Astrocyte of the spinal cord (primary cell): ENCODE measurements at places on chromosomes 2 and 18.
A peak's percentile ranks its signal among the peaks of the same experiment; 100 is the strongest.

- no peak for DNase-seq
Measured at GRCh38 chr2:147440734-147441133, 404.1 kb upstream of the ACVR2A start.

DNA sequence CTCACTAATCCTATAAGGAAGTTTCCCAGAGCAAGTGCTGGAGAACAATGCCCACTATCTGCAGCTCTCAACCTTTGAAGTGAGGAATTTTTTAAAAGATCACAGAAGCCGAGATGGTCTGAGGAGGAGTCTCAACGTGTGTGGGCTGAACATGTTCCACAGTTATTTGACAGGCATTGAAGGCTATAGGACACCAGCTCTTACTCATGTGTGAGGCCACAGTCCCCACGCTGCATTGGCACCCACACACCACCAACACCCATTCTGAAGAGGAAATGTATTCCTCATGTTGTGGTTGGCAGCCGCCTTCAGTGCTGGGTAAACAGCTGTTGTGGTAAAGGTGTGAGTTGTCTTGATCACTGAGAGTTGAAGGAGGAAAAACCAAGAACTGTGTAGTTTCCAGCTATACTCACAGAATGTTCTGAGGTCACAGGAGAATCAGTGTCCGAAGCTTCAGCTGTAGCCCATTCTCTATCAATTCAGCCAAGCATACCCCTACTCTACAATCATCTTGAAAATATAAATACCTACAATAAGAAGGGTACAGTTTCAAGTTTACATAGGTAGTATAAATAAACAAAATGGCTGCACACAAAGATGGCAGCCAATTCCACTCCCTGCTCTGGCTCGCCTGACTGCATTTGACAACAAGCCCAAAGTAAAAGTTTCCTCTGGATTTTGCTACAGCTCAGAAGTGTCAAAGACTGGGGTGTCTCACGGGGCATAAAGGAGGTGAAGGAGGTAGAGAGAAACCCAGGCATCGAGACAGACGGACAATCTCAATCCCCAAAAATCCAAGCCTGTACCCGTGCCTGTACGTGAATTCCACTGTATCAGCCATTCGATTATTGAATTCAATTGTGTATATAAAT is 12.1 kb downstream of the CD226 start:
- DNase-seq = peak; percentile 10

DNA sequence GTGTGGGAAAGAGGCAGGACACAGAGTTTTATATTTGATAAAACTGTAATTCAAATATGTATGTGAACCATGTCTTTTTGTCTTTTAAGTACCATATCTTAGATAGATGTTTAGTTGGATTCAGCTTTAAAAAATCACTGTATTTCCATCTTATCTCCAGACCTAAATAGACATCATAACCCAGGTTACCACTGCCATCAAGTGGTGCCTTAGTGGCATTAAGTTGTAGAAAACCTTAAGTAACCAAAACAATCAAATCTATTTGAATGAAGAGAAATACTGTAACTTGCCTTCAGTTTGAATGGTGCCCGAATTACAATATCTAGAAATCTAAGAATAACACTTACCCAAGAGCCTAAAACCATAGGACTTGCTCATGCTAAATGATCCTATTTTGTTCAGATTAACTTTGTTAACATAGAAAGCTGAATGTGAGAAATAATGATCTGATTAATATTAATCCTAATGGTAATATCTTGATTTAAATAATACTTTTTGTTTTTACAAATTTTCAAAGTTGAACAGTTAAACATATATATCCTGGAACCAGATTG is 92.5 kb upstream of the MAP2 start:
- peak; percentile 62 for DNase-seq

- no peak for DNase-seq
Measured at GRCh38 chr2:156215656-156216055, 116.9 kb downstream of the NR4A2 start.

GRCh38 chr2:233439191-233439590 is 84.9 kb downstream of the DGKD start:
- DNase-seq = no peak

DNA sequence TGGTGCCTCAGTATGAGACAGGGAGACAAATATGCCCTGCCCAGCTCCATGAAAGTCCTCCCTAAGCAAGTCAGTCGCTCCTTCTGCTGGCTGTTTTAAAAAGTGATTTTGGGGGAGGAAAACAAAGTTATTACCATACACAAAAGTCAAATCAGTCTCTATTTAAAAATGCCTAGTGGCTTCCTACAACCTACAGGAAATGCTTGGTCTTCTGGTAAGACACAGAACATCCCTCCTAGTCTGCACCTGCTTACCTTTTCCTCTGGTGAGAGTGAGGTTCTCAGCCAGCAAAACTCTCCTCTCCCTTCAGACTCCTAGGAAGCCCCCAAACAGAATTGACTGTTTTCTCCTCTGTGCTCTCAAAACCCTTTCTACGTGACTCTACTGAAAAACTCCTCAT is 13.5 kb downstream of the CMPK2 start:
- DNase-seq = no peak

DNA sequence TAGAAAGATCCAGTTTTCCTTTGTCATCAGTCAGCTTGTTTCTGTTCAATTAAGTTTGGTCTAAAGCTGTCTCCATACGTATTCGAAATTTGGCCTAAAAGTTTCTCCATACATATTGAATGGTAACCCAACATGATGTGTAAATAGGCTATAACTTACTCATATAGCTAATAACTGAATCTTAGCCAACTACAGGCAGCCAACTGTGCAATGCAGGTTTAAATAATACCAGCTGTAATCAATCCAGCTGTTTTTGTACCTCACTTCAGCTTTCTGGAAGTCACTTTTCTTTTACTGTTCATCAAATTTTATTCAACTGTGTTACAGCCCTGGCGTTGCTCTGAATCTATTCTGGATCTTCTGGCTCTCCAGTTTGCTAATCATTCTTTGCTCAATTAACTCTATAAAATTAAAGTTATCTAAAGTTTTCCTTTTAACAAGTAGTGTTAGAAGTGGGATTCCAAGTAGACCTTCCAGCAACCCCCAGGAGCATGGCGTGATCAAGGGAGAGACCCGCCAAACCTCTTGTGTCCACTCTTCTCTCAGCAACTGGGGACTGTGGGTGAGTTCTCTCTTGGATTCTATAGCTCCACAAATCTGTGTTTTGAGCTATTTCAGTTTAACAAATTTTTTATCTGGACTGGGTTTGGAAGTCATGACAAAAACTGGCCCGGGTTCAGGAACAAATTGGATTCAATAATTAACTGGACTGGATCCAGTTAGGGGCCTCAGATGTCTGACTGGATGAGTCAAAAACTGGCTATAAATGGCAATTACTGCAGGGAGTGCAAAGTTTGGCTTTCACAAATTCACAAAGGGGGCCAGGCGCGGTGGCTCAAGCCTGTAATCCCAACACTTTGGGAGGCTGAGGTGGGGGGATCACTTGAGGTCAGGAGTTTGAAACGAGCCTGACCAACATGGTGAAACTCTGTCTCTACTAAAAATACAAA is 329.7 kb upstream of the ST6GAL2 start:
- DNase-seq = no peak

GRCh38 chr2:20916604-20917286 is 93.8 kb upstream of the LDAH start:
- no peak for DNase-seq

DNA sequence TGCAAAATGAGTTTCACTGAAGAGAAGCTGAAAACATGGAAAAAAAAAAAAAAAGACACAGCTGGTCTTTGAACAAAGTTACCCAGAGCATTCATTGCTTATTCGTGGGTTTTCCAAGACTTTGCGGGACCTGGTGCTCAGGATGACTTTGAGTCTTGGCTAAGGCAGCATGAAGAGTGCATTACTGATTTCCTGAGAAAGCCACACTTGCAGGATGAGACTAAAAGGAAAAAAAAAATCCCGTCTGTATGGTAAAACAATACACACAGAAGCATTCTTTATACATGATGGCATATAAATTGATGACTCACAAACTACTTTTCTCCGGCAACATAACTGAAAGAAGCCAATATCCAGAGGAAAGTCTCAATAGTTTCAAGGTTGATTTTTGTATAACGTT is 195.4 kb downstream of the SPP2 start:
- peak; percentile 95 for DNase-seq

- peak; percentile 9 for DNase-seq
Measured at GRCh38 chr2:49770919-49771318, 616.6 kb upstream of the FSHR start.

DNA sequence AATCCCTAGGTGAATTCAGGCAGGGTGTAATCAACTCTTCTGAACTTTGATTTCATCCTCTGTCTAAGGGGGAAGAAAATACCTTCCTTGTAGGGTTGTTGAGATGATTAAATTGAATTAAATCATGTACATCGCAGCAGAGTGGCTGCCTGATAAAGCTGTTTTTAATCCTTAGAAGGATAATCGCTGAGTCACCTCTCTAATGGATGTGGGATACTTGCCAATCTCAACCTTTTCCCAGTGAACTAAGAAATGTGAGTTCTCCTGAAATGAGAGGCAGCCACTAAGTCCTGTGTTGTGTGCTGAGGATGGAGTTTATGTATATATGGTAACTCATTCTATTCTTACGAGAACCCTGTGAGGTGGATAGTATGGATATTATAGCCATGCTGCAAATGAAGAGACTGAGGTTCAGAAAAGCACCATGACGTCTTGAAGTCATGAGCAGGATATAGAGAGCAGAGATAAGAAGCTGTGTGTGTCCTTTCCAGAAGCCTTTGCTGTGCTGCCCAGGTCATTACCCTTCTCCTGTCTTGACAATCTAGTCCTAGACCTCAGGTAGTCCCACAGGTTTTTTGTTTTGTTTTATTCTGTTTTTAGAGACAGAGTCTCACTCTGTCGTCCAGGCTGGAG is 93.3 kb downstream of the HNRNPLL start:
- DNase-seq = peak; percentile 83

- DNase-seq = no peak
Measured at GRCh38 chr2:72182547-72182946, 34.9 kb upstream of the CYP26B1 start.

DNA sequence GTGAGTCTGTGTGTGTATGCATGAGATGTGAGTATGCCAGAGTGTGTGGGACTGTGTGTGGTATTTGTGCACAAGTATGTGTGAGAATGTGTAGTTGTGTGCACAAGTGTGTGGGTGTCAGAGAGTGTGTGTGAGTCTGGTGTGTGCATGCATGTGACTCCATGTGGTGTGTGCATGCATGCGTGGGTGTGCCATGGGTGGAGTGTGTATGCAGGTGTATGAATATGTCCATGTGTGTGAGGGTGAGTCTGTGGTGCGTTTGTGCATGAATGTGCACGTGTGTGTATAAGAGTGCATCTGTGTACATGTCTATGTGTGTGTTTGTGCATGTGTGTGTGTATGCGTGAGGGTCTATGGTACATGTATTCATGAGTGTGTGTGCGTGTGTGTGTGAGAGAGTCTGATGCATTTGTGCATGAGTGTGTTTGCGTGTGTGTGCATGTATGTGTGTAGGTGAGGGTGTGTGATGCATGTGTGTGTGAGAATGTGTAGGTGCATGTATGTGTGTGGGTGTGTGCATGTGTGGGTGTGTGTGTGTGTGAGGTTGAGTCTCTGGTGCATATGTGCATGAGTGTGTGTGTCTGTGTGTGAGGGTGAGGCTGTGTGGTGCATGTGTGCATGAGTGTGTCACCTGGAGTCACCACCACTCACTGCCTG is 226.8 kb downstream of the LDLRAD4 start:
- DNase-seq = no peak

DNA sequence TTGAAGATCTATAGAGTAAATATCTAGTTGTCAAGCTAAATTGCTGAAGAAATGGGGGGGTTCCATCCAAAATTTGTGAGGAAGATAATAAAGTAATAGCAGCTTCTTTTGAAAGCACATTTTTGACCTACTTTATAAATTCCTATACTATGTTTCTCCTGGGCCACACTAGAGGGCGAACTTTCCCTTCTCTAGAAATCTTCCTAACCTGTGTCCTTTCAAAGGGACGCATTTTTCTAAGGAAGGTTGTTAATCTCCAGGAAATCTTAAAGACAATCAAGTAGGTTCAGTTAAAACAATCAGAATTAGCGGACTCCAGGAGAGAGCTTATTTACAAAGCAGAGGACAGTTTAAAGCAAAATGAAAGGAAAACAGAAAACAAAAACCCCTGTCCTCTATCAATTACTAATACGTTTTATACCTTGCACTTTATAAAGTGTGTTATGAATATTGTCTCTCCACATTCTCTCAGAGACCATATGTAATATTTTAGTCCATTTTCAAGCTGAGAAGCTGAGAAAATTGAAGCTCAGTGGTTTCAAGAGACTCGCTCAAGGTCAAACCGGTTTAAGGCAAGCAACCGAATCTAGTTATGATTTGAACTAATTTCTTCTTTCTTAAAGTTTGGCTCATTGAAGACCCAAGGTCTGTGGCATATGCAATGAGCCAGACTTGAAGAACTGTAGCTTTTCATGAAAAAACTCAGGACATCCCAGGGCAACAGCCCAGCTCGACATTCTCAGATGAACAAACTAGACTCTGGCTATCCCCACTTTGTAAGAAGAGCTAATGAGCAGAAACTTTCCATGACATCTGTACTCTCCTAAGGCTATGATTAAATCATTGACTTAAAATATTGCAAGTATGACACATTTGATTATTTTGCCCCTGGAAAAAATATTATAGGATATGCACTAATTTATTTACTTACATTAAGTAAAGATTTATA is 273.6 kb downstream of the PAX3 start:
- peak; percentile 59 for DNase-seq

DNA sequence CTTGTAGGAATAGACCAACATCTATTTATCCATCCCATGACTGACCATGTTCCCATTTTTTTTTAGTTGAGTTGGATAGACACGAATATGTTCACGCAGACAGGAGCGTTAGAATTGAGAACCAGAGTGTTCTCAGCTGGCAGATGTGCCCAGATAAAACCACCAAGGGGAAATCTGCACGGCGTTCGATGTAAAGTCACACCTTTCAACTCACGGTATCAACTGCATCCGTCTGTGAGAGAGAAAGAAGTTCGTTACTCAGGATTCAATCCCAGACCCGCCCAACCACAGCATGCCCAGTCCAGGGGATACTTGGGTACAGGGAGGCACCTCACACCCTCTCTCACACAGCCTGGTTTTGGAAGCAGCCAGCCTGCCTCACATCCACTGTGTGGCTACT is 26.1 kb downstream of the MAL start:
- DNase-seq = no peak

- no peak for DNase-seq
Measured at GRCh38 chr2:237165405-237166276, 80.0 kb downstream of the COPS8 start.

- DNase-seq = peak; percentile 98
Measured at GRCh38 chr18:8946066-8946838, 156.2 kb upstream of the NDUFV2 start.

DNA sequence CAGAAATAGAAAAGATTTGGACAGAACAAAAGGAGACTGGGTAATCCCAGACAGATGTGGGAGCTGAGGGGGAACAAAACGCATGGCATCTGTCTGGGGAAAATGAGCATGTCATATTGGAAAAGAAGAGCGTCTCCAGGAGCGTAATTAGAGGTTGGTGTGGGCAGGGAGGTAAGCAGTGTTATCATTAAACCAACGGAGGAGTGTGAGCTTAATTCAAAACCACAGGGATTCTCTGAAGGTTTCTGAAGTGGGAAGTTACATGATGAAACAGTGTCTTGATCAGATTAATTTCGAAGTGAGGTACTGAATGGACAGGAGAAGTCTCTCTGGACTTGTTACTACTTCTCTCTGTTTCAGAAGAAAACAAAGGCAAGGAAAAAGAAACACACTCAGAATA is 53.3 kb downstream of the DTNB start:
- DNase-seq = no peak

- no peak for DNase-seq
Measured at GRCh38 chr2:127054604-127054930, 52.4 kb downstream of the BIN1 start.

GRCh38 chr2:165420231-165420630 is 49.3 kb upstream of the CSRNP3 start:
- DNase-seq = no peak

- DNase-seq = no peak
Measured at GRCh38 chr2:171835386-171835785, 58.7 kb downstream of the SLC25A12 start.
